ENCODE measurements at places on chromosomes 11 and 22.

DNA sequence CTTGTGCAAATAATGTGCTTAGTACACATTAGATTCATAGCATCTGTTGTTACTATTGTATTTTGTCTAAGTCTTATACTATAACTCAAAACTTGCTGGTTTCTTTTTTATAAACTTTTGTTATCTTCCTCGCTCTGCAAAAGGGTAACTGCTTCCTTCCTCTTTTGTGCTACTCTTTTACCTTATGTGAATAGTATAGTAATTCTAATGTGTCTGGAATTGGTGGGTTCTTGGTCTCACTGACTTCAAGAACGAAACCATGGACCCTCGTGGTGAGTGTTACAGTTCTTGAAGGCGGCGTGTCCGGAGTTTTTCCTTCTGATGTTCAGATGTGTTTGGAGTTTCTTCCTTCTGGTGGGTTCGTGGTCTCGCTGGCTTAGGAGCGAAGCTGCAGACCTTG is 563.1 kb upstream of the LUZP2 start:
- DNase-seq = no peak

DNA sequence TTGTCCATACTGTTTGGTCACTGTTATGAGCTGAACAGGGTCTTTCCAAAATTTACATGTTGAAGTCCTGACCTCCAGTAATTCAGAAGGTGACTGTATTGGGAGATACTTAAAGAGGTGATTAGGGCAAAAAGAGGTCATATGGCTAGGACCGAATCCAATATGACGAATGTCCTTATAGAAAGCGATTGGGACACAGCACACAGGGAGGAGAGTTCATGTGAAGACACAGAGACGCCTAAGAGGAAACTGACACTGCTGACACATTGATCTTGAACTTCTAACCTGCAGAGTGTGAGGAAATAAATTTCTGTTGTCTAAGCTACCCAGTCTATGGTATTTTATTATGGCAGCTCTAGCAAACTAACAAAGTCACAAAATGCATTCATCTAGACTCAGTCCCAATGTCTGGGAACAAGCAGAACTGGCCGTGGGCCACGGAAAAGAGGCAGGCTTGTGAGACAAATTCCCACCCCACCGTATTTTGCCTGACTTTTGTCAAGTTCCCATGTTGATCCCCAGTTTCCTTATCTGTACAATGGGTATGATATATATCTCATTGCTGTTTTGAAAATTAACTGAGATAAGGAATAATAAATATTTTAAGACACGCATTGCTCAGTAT is 295.0 kb downstream of the NTM start:
- DNase-seq = no peak

DNA sequence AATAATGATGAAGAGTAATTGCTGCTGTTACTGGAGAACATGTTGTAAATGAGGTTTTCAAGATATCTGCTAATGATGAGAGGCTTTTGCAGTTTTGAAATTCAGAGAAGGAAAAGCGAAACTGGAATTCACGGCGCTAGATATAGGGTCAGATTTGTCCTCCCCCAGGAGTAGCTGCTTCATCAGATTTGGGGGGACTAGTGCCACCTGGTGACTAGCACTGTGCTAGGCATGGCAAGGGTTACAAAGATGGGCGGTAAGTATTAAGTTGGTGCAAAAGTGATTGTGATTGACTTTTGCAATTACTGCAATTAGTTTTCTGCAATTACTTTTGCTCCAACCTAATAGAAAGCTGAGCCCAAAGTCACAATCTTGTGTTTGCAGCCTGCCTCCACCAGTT is 879.9 kb upstream of the TENM4 start:
- DNase-seq = no peak

DNA sequence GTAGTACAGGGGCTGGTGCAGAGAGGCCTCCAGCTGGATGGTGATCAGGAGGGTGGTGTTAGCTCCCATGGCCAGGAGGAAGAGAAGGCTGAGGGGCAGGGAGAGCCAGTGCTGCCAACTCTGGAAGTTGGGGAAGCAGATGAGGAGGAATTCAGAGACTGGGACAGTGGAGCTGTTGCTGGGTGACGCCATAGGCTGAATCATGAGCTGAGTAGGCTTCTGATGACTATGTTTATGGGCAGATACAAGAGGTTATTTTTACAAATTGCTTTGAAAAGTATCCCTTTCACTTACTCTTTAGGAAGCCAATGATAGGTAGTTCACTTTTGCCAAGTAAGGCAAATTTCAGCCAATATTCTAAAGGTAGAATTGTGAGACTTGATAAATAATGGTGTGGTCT is 3.1 kb downstream of the OR56A1 start:
- no peak for DNase-seq

GRCh38 chr22:42428025-42428424 is 4.2 kb downstream of the NFAM1 start:
- no peak for DNase-seq

DNA sequence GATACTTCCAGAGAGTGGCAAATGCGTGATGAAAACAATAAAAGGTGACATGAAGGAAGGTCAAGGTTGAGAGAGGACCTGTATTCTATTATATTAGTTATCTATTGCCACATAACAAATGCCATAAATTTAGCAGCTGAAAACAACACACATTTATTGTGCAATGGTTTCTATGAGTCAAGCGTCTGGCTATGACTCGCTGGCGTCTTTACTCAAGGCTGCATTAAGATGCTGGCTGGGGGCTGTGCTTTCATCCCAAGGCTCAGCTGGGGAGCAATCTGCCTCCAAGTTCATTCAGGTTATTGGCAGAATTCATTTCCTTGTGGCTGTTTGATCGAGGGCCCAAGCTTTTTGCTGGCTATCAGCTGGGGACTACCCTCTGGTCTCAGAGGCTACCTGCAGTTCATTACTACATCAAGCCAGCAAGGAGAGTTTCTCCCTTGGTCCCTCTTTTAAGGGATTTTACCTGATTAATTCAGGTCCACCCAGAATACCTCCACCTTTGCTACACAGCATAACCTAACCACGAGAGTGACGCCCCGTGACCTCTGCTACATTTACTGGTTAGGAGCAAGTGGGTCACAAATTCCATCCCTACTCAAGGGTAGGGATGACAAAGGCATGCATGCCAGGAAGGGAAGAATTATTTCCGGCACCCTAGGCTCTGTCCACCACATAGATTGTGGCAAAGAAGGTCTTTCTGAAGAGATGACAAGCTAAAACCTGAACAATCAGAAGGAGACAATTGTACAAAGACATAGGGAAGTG is 549.1 kb downstream of the MN1 start:
- no peak for DNase-seq

GRCh38 chr11:3823303-3823702 is 14.9 kb downstream of the PGAP2 start:
- no peak for DNase-seq

GRCh38 chr11:66782726-66783125 is 53.7 kb upstream of the SPTBN2 start:
- DNase-seq = no peak

GRCh38 chr11:103254123-103254522 is 144.9 kb downstream of the DYNC2H1 start:
- DNase-seq = no peak

- DNase-seq = no peak
These were observed 7.7 kb downstream of the ALG12 start for GRCh38 chr22:49910229-49911155.

DNA sequence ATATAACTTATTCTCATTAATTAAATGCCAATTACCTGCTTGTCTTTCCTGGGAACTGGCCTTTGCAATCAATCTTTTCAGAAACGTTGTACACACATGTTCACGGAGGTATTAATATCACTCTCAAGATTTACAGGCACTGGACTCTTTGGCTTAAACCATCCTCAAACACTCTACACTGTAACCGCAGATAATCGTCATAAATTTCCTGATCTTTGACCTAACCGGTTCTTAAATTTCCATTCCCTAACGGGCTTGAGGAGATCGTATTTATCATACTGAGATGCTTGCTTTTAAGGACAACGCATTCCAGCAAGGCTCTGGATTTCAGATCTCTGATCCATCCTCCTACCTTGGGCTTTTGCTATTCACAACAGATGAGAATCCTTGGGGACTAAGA is 72.8 kb downstream of the ARL14EP start:
- DNase-seq = no peak

DNA sequence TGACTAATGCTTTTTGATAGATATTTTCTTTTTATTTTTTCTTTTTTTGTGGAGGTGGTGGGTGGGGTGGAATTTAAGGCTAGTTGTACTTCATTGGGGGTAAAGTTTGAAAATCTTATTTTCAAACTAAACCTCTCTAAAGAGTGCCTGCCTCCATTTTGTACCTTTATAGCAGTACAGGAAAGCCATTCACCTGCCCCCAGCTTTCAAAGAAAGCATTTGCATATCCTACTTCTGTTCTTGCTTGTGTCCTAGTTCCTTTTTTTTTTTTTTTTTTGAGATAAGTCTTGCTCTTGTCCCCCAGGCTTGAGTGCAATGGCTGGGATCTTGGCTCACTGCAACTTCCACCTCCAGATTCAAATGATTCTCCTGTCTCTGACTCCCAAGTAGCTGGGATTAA is 766.2 kb upstream of the LRRC4C start:
- DNase-seq = no peak

DNA sequence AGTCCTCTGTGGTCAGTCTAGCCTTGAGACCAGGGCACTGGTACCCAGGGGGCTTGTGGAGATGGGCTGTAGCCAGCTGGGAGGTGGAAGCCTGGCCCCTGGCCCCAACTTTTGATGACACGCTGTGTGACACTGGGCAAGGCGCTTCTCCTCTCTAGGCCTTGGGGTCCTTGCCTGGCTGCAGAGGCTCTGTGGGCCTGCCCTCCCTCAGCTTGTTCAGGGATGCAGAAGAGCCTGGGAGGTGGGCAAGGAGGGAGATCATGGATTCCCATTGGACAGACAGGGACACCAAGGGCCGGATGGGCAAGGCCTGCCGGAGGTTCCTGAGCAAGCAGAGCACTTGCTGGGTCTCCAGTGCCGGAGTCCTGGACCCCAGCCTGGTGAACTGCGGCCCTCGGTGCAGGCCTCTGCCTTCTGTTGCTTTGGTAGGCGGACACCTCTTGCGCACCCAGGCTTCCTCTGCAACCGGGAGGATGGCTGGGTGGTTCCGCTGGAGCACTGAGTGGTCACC is 1.3 kb upstream of the PPP2R5B start:
- no peak for DNase-seq

DNA sequence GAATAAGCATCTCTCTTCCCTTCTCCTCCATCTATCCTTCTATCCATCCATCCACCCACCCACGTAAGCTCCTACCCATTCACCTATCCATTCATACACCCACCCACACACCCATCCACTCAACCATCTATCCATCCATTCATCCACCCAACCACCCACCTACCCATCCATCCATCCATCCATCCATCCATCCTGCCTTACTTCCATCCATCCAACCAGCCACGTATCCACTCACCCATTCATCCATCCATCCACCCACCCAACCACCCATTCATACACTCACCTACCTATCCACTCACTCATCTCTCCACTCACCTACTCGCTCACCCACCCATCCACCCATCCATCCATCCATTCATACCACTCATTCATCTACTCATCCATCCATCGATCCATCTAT is 13.2 kb downstream of the TNNT3 start:
- DNase-seq = no peak

DNA sequence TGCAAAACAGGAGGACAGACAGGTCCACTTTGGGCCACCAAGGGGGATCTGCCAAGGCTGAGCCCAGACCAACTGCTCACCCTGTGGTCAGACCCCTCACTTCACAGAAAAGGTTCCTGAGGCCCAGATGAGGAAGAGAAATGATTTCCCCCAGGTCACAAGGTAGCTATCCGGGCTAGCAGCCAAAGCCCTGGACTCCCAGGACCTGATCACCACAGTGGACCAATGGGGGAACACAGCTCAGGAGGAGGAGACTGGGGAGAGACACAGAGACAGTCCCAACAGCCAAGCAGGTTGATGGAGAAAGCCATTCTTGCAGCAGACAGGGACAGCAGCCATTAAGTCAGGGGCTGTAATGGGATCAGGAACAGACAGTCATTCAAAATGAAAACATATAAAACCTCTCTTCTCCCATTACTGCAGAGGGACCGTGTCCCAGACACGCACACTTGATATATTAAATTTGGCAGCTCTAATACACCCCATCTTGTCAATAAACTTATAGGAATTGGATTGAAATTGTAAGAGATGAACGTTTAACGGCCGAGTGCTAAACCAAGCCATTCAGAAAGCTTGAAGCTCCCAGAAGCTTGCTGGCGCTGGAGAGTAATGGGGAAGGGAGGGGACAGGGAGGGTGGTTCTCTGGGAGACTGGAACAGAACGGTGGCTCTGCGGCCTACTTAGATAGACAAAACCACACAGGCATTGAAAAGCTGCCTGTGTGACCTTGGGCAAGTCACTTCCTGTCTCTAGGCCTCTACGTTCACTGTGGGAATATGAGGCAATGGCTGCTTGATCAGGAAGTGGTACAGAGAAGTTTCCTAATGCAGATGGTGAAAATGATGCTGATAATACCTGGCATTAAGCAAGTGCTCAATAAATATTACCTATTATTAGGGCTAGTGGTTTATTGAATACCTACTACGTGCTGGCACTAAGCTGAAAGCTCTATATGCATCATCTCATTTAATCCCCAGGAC is 16.0 kb downstream of the ZMAT5 start:
- peak; percentile 41 for DNase-seq

DNA sequence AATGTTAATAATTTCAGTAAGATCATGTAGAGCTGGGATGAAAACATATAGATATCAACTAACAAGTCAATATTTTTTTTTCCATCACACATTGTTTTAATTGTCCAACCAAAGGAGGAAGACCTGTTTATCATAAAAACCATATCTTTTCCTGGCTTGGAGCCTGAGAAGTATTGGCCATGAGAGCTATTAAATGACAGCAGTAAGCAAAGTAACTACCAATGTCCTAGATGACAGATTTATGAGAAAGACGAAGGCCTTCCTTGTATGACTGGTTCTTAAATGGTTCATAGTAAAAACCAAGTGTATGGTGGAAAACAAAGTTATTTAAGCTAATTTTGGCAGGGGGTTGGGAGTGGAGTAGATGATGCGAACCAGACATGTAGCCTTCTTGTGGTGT is 1147.1 kb upstream of the TENM4 start:
- no peak for DNase-seq

DNA sequence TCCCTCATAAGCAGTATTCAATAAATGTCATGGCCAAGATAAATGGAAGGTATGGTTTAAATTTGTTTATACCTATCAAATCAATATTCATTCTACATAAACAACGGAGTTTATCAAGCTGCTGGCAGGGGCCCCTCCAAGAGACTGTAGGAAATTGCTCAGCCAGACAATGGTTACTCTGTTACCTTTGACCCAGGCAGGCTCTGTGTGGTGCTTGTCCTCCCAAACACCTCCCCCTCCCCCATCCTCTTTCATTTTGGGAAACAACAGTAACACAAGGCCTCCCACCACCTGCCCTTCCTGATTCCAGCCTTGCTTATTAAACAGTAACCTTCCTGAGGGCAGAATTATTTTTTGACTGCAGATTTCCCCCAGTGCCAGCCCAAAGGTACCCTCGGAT is 10.5 kb upstream of the ZBTB16 start:
- no peak for DNase-seq

DNA sequence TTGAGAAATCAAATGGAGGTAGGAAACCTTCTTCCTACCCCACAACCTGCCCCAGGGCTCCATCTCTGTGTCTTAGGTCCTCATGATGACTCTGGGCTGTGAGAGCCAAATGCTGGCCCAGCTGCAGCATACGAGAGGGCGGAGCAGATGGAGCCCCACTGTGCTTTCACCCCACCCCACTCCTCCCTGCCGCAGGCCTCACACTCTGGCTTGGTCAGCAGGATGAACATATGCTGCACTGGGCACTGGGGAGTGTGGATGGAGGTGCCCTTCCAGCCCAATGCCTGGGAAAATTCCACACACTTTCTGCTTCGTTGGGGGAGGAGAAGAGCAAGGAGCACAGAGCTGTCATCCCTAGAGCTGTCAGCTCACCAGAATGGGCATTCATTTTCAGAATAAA is 271.6 kb upstream of the CADM1 start:
- DNase-seq = no peak

GRCh38 chr11:12224537-12224893 is 114.1 kb downstream of the MICAL2 start:
- DNase-seq = peak; percentile 99

All from activated CD8-positive, alpha-beta T cell treated with anti-CD3 and anti-CD28 coated beads for 36 hours (primary cell).